IPS DF 6.9 (cell line): ENCODE measurements at places on chromosomes 3 and 15.

- peak; percentile 29 for DNase-seq
These were observed 68.5 kb downstream of the TMCO5A start for GRCh38 chr15:38002883-38003477.

DNA sequence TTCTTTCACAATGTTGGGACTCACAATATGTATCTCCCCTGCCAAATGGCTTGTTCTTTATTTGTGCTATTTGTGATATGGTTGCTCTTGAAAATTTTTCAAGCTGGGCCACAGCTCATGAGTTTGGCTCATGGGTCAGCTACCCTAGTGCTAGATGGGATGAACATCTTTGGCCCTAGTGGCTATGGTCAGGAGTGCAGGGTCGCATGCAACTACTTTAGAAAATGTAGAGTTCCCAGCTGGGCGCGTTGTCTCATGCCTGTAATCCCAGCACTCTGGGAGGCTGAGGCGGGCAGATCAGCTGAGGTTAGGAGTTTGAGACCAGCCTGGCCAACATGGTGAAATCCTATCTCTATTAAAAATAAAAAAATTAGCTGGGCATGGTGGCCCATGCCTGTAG, 55.8 kb downstream of the POLR2M start:
- DNase-seq, result no peak

GRCh38 chr3:166484470-166484869, 647.2 kb upstream of the BCHE start:
- no peak for DNase-seq

GRCh38 chr15:65275728-65276126, 11.0 kb downstream of the PARP16 start:
- DNase-seq, result no peak

GRCh38 chr3:164537485-164537884, 540.8 kb downstream of the SI start:
- DNase-seq, result no peak

GRCh38 chr3:106809041-106809440, 568.2 kb upstream of the CCDC54 start:
- DNase-seq, result no peak

DNA sequence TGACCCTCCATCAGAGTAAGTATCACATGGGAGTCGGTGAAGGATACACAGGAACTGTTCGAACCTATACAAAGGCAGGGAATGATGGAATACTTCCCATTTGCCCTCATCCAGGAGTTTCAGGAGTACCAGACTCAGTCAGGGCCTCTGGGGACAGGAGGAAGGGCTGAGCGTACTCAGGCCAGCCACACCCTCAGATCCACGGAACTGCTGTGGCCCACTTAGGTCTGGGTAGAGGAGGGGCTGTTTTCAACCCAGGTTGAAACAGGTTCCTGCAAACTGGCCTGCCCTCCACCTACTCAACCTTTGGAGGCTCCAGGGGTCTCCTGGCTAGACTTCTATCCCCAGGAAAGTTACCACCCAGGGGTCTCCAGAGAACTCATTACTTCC, 6.7 kb upstream of the IGDCC3 start:
- DNase-seq, result no peak

DNA sequence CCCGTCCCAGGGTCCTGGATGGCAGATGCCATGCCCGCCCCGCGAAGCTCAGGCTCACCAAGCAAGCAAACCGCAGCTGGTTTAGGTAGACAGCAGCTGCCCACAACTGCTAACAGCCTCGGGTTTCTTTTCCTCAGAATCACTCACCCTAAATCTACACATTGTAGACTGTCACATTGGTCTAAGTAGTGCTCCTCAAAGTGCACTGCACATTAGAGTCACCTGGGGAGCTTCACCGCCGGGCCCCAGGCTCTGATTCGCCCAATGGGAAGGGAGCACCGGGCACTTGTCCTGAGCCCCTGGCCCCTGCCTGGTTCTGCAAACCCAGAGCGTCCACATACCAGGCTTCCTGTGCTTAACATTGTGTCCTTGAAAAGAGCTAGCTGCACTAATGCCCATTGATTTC, 752 bp downstream of the OCA2 start:
- no peak for DNase-seq

- no peak for DNase-seq
These were observed 630.3 kb downstream of the NAALADL2 start for GRCh38 chr3:175489406-175489805.

- no peak for DNase-seq
These were observed 278.3 kb downstream of the LRTM1 start for GRCh38 chr3:54649551-54649950.

- no peak for DNase-seq
These were observed 10.5 kb downstream of the MTMR14 start for GRCh38 chr3:9659849-9660248.

DNA sequence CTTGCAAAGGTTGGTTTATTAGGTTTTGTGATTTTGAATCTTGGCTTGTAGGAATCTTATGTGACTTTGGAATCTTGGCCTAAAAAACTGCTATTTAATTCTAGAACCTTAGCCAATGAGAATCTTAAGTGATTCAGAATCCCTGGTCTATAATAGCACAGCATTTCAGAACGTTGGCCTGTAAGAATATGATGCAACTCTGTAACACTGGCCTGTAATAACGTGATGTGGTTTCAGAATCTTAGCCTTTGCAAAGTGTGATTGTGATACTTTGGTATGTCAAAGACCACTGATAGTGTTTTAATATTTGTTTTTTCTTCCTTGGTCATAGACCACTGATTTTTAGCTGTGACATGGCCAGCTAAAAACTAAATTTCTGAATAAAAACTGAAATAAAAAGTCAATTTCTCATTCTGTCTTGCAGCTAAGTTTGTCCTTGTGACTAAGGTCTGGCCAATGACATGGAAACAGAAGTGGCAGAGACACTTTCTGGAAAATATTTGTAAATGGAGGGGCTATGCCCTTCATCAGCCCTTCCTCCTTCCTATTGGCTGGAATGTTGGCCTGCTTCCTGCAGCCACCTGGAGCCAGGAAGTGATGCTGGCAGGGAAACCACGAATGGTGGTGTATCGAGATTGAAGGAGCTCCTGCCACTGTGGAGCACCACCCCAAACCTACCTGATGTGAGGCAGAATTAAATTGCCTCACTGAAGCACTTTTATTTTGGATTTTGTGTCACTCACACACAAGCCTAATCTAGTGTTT, 42.3 kb upstream of the CORO2B start:
- DNase-seq, result no peak

GRCh38 chr3:67011414-67012131, 13.5 kb downstream of the KBTBD8 start:
- DNase-seq, result no peak

- no peak for DNase-seq
These were observed 59.7 kb upstream of the CCDC50 start for GRCh38 chr3:191269289-191270085.

DNA sequence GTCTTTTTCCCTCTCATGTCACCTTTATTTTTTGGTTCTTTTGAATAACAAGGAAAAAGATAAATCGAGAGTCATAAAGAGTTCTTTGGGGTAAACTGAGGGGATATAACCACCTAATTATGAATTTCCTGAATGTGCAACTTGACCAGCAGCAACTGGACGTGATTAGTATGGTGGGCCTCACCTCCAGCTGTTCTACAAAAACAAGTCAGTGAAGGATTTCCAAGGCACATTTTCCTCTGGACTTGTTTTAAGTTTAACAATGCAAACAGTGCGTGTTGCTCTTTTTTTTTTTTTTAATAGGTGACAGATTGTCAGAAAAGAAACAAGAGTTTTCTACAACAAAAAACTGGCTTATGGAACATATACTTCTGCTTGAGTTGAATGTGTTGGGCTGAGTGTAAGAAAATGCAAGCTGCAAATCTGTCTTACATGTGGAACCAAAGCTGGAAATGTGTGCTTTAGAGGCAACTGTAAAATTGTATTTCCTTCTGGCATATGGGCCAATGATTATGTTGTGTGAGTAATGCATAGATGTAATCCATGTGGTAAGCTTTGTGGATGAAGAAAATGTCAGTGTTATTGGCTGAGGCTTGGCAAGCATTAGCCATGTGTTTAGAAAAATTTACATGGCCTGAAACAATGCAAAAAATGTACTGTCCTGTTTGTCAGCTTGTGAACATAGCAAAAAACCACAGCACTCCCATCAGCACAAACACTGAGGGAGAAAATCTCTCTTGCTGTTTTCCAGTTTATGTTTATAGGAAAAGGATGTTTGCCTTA, 44.5 kb upstream of the FNDC3B start:
- no peak for DNase-seq

- DNase-seq, result no peak
These were observed 61.6 kb upstream of the GATA2 start for GRCh38 chr3:128554465-128555097.

DNA sequence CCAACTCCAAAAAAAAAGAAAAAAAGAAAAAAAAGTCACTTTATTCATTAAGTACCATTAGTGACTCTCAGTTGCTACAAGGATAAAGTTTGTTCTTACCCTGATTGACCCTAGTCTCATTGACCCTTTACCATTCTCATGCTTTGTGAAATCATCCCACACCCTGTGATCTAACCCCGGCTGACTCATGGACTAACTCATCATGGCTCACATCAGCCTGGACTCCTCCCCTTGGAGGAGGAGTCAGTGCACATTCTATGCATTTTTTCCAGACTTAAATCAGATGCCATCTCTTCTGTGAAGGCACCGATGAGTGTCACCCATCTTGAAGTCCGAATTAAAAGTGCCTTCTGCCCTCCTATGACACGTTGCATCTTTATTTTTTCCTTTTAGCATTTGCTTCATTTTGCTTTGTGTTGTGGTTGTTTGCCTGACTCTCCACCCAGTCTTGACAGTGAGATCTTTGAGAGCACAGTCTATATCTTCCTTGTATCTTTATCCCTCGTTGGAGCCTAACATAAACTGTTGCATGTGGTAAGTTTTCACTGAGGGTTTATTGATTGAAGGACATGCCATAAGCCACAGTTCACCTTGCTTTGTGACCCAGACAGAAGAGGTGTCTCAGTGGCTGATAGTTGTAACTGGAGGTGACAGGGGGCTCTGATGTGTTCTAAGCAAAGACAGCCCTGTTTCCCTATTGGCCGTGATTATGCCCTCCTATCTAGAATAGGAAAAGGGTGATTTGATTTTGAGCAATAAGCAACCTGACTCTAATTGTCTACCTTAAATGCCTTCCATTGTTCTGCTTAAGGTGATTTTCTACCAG, 72.1 kb downstream of the IL1RAP start:
- no peak for DNase-seq

DNA sequence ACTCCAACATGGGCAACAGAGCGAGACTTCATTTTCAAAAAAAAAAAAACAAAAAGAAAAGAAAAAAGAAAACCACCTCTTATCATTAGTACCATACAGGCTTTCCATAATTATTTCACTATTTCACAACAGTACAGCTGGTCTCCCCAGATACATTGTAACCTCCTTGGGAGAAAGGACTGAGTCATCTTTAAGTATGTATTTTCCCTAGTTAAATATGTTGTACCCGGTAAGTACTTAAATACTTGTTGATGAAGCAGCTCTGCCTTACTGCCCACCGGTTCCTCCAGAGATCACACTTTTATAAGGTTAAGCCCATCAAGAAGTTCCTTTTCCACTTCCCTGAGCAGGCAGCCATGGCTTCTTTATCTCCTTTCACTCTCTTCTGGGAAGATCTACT, 789.5 kb upstream of the CFAP20DC start:
- no peak for DNase-seq

- no peak for DNase-seq
These were observed 49.1 kb upstream of the SEC22A start for GRCh38 chr3:123152687-123153086.

DNA sequence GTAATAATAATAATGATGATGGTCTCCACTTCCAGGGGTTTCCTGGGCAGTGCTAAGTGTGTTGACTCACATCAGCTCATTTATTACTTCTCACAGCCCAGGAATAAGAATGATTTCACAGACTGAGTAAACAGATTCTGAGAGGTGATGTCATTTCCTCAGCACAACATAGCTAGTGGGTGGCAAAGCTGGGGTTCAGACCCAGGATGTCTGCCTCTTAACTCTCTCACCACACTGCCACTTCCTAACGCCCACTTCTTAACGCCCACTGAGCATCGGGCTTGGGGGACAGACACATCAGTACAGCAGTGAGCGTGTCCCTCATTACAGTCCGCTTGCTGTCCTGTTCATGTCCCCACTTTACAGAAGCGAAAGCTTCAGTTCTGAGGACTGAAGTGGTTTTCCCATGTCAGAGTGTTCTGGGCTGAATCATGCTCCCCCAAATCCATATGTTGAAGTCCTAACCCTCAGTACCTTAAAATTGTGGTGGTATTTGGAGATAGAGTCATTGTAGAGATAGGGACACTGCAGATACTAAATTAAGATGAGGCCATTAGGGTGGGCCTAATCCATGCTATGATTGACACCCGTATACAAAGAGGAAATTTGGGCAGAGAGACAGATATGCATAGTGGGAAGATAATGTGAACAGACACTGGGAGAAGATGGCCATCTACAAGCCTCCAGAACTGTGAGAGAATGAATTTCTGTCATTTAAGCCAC, 68.0 kb downstream of the ATP2B2 start:
- no peak for DNase-seq

DNA sequence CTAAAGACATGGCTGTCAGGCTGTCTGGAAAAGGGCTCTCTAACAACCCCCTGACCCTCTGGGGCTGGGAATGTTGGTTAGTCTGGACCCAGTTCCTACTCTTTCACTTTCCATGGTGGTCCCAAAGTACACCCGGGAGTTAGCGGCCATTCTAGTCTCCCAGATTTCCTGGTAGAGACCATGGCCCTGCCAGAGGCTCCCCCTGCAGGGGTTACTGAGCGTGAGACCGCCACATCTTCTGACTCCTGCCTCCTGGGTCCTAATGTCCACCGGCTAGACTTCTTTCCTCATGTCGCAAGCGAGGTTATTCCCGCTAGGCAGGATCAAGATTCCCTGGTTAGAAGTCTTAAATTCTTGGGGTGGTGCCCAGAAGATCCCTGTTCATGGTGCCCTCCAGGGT, 540.0 kb upstream of the ROBO1 start:
- DNase-seq, result no peak

GRCh38 chr3:97265237-97266005, 451.0 kb downstream of the EPHA6 start:
- DNase-seq, result no peak

DNA sequence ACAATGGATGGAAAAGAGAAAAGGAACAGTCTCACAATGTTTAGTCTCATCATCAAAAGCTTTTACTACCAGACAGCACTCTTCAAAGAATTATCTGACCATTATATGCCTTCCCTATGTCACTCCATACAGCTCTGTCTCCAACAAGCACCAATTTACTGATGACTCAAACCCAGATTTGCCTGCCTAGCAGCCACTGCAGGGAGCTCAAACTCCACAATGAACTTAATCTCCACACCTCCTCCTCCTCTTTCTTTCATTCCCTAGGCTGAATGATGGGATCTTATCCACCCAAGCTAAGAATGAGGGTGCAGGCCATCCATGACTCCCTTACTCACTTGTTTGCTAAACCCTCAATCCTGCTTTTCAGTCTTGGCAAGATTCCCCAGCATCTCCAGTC, 45.5 kb downstream of the NBEAL2 start:
- DNase-seq, result no peak

DNA sequence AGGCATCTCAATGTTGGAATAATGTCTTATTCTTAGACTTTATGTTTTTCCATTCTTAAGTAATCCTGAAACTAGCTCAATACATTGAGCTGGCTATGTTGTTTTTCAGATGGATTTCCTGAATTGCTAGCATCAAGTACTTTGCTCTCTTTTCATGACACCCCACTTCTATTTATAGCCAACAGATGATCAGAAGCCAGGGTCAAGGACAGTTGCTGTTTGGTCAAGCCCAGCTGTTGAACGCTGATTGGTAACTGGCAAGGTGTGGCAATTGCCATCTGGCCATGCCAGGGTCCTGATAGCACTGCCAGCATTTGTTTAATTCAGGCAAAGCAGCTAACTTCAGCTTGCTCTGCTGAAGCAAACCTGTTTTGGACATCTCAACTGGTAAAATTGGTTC, 46.2 kb upstream of the PLCL2 start:
- no peak for DNase-seq

- no peak for DNase-seq
These were observed 4.0 kb downstream of the ANKDD1A start for GRCh38 chr15:64915518-64916227.
